ENCODE measurements at places on chromosomes 3 and 15.

- DNase-seq: no peak
Measured at GRCh38 chr3:128787256-128788253, 61.6 kb downstream of the RAB7A start.

DNA sequence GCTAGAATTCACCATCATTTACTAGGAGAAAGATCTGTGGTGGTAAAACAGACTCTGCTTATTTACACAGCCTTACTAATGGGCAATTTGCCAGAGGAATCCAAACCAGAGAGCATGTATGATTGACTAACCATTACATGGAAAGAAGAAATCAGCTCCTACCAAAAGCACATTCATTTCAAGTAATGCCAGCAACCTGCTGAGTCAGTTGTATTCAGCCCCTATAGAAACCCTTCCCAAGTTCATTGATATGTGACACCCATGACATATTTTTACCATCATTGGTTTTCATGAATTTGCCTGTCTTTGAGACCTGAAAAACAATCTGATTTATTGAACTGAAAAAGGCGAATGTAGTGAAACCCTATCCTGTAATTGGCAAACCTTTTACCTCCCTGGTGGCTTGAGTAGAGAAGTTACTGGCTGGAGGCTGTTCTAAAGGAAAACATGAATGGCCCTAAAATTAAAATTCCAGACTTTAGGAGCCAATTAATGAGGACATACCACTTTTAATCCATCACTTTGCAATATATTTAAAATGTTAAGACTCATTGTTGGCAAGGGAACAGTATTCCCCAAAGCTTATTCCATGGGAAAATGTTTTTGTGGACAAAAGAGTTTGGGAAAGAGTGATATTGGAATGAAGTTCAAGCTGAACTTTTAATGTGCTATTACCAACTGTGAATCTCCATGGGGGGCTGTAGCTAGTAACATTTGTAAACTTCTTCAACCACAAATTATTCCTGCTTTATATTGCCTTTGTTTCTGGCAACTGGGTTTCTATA lies 542.9 kb downstream of the FHIT start:
- no peak for DNase-seq

- no peak for DNase-seq
Measured at GRCh38 chr15:74316141-74316540, 51.3 kb downstream of the CYP11A1 start.

DNA sequence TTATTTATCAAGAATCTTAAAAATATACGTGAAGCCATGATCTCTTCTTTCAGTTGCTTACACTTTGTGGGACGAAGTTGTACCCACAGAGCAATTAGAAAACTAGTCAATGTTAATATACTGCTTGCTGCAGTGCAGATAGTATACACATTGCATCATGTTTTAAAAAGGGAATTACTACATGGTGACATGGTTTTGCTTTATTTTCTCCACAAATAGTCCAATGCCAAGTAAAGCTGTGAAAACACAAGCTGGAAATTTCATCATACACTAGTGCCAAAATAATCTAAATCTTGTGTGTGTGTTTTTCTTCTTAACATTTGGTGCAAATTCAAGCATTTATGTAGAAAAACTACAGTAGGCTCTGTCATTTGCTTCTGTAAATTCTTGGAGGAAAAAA lies 233.0 kb downstream of the EPHA3 start:
- DNase-seq: no peak

- DNase-seq: no peak
Measured at GRCh38 chr3:16936233-16936632, 51.5 kb downstream of the PLCL2 start.

GRCh38 chr3:108486941-108487340 lies 23.5 kb downstream of the MYH15 start:
- no peak for DNase-seq

- DNase-seq: no peak
Measured at GRCh38 chr3:194540274-194540905, 53.6 kb upstream of the ATP13A3 start.

GRCh38 chr3:37324131-37324530 lies 149.7 kb upstream of the LRRFIP2 start:
- DNase-seq: no peak

DNA sequence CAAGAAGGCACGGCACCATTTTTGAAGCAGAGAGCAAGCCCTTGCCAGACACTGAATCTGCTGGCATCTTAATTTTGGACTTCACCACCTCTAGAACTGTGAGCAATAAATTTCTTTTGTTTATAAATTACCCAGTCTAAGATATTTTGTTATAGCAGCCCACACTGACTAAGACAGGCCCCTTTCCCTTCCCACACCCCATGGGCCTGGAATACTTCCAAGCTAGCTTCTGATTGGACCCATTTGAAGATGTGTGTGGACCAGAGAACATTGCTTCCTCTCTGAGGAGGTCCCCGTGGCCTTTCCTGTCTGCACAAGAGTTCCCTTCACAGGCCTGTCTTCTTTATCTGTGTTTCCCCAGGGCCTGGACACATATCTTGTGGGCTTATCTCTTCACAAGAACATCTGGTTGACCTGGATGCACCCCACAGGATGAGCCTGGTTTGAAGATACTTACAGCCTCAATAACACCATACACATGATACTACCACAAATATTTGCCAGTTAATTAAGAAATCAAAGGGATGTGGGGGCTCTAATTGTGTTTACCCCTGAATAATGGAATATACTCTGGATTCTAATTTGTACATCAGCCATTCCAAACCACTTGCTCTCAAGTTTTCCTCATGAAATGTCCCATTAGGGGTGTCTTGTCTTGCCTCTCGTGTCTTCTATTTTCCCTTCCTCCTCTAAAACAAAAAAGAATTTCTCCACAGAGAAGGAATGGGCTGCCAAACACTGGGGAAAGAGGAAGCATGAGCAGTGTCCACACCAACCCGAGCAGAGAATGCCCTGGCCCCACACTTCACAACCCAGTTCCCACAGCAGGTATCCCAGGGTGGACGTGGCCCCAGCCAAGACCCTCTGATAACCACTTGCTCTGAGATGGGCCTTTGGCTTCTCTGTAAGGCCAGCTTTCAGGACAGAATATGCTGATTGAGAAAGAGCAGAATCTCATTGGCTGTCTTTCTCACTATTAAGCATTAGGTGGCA lies 42.5 kb downstream of the GLB1 start:
- no peak for DNase-seq

DNA sequence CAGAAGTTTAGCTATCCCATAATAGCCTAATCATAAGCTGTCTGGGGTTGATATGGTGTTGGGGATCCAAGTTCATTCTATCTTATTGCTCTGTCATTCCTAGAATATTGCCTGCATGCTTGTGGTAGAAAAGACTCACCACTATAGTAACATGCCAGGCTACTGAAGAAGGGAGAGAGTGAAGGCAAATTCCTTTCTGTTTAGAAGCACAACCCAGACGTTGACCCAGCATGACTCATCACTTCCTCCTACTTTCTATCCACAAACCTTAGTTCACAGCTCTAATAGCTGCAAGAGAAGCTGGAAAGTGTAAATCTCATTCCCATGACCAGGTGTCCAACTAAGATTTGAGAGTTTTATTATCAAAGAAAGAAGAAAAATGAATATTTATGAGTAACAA lies 57.8 kb upstream of the NMD3 start:
- no peak for DNase-seq

DNA sequence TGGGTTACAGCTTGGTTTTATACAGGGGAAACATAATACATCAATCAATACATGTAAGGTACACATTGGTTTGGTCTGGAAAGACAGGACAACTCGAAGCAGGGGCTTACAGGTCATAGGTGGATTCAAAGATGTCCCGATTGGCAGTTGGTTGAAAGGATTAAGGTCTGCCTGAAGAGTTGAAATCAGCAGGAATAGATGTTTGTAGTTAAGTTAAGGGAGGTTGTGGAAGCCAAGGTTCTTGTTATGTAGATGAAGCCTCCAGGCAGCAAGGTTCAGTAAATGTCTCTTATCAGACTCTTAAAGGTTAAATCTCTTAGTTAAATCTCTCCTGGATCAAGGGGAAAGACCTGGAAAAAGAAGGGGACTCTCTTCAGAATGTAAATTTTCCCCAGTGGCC lies 58.4 kb upstream of the MINAR1 start:
- no peak for DNase-seq

DNA sequence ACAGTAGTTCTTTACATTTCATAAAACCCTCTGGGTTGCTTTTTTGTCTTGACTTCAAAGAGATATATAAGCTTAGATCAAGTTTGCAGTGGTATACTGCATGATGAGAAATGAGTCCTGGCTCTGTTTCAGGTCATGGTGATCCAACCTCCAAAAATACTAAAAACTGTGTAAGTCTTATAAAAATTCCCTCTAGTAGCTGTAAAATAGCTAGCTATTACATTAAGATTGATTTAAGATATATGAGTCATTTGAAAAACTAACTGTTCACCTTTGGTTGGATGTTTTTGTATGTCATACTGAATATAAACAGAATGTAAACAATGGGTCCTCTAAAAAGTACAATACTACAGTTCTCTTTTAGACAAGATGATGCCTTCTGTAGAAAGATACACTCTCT lies 879.2 kb downstream of the ROBO1 start:
- no peak for DNase-seq

GRCh38 chr15:45732662-45733061 lies 97.8 kb downstream of the SQOR start:
- DNase-seq: peak; percentile 54

DNA sequence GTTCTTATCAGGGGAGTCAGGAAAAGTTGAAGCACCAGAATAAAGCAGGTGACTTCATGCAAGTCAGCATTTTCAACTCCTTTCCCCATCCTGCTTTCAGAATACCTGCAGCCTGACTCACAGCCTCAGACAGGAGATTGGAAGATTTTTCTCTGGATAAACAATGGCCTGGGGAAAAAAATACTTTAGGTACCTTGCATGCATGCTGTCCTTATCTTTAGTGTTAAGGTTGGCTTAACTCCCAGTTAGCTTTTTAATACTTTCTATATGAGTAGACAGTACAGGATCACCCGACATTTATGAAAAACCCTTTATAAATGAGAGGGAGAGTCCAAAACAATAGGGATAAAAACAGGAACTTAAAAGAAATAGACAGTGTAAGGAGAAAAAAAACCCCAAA lies 53.6 kb downstream of the PAK2 start:
- DNase-seq: no peak

GRCh38 chr3:57118254-57118653 lies 46.9 kb downstream of the IL17RD start:
- DNase-seq: no peak

GRCh38 chr3:60841355-60841754 lies 409.9 kb downstream of the FHIT start:
- no peak for DNase-seq

DNA sequence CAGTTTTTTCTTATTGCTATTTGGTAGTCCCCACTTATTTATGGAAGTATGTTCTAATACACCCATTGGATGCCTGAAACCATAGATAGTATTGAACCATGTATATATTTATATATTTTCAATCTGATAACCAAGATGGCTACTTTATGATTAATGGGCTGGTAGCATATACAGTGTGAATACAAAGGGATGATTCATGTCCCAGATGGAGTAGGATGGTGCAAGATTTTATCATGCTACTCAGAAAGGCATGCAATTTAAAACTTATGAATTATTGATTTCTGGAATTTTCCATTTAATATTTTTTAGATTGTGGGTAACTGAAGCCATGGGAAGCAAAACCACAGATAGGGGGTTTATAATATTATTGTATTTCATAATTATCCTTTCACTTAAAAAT lies 35.2 kb downstream of the AP4E1 start:
- no peak for DNase-seq

- peak; percentile 73 for DNase-seq
Measured at GRCh38 chr3:72347819-72348319, 500.4 kb downstream of the SHQ1 start.

GRCh38 chr3:100653604-100654294 lies 44.3 kb downstream of the ADGRG7 start:
- DNase-seq: no peak

GRCh38 chr15:73108676-73109075 lies 56.4 kb downstream of the NEO1 start:
- DNase-seq: no peak

DNA sequence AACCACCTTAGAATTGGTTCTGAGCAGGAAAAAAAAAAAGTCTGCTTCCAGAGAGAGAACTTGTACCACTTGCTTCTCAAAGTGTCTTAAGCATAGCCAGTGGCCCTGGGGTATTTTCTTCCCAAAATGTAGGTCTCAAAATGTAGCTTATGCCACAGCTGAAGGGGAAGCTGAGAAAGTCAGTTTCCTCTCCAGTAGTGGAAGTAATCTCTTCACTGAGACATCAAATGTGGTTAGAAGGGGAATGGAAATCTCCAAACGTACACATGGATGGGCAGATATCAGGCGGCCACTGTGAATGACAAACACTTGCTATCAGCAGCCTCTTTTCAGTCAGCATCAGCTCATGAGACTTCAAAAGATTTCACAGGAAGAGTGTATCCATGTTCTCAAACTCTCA lies 841.2 kb downstream of the TUSC7 start:
- DNase-seq: no peak

DNA sequence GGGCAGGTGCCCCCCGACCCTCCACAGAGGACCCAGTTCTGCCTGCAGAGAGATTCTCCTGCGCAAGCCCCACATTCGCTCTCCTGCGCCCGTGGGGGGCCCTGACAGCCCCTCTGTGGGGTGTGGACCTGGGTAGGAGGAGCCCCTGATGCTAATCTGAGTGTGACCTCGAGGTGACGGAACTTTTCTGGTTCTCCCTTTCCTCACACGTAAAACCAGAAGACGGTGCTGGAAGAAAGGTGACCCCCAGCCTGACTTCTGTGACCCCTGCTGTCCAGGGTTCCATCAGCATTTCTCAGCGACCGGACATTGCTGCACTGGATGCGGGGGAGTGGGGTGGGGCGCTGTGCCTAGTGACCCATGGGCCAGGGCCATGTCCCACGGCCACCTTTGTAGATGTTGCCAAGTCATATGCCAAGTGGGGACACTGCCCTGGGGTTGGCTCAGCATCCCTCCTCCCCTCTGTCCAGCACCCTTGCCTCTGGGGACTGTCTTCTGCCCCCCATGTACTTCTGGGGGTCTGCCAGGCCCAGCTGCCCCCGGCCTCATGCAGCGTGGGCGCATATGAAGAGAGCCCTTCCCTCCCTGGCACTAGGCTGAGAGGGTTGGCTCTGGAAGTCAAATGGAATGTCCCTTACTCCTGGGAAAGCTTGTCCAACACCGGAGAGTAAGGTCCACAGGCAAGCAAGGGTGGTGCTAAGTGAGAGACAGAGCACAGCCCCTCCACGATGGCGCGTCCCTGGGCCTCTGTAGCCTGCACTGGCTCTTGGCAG lies 129.1 kb upstream of the MEF2A start:
- no peak for DNase-seq

Measured in ecto neural progenitor cell (in vitro differentiated cells).